ENCODE measurements at places on chromosomes 4 and X.

GRCh38 chrX:131289527-131289926, 421 bp upstream of the IGSF1 start:
- no peak overlapping the region for H3K4me3 ChIP-seq
- no peak for DNase-seq
- H3K27ac ChIP-seq, result no peak overlapping the region
- no peaks in the 10 kb centered on the region for H3K36me3 ChIP-seq
- no peaks in the 10 kb centered on the region for H3K27me3 ChIP-seq

DNA sequence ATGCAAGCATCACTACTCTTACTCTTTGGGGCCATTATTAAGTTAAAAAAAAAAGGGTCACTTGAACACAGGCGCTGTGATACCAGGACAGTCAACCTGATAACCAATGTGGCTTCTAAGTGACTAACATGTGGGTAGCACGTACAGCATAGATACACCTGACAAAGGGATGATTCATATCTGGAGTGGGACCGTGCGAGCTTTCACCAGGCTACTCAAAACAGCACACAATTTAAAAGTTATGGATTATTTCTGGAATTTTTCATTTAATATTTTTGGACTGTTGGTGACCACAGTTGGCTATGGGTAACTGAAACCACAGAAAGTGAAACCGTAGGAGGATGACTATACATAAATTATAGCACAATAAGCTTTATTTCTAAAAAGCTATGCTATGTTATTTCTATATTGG, 113.8 kb upstream of the STIM2 start:
- DNase-seq, result no peak
- peaks cover 4% of the 10 kb centered on the region for H3K36me3 ChIP-seq
- H3K4me1 ChIP-seq, result peaks cover 2% of the 10 kb centered on the region

DNA sequence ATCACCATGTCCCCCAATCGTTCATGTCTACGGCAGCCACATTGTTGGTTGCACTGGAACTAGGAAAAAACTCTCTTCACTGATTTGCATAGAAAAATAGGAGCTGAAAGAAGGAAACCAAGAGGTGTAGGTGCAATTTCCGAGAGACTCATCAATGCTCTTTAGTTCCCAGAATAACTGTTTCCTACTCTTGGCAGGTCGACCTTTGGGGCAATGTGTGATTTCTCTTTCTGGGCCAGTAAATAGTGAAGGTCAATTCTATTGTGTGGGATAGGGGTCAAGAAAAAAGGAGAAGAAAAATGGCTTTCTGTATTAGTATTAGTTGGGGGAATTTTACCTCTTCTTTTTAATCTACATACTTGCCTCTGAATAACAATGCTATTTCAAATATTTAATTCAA, 55.9 kb upstream of the PDE5A start:
- H3K36me3 ChIP-seq, result no peaks in the 10 kb centered on the region
- peaks cover 24% of the 10 kb centered on the region for H3K4me1 ChIP-seq
- no peak overlapping the region for H3K27ac ChIP-seq
- no peaks in the 10 kb centered on the region for H3K27me3 ChIP-seq
- no peak overlapping the region for H3K4me3 ChIP-seq

DNA sequence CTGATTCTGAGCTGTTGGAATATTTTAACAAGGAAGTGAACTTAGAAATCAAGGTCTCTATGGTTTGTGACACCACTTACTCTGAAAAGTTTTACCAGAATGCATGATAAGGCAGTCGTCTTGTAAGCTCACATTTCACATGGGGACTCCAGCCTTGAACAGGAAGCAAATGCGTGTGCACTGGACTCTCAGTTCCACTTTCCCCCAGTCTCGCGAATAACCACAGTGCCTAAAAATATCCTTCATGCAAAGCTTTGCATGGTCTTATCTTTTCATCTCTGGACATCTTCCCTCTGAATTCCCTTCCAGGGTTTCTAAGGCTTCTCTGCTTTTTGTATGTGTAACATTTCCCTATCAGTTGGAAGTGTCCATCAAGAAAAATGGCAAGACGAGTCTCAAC, 581.8 kb downstream of the NLGN4X start:
- no peak overlapping the region for H3K4me3 ChIP-seq
- H3K27me3 ChIP-seq, result no peaks in the 10 kb centered on the region
- no peaks in the 10 kb centered on the region for H3K36me3 ChIP-seq
- no peak overlapping the region for H3K27ac ChIP-seq
- DNase-seq, result no peak

Data from thoracic aorta (tissue), 2 donors.